ENCODE measurements at places on chromosomes 5 and 9.
A peak's percentile ranks its signal among the peaks of the same experiment; 100 is the strongest.

DNA sequence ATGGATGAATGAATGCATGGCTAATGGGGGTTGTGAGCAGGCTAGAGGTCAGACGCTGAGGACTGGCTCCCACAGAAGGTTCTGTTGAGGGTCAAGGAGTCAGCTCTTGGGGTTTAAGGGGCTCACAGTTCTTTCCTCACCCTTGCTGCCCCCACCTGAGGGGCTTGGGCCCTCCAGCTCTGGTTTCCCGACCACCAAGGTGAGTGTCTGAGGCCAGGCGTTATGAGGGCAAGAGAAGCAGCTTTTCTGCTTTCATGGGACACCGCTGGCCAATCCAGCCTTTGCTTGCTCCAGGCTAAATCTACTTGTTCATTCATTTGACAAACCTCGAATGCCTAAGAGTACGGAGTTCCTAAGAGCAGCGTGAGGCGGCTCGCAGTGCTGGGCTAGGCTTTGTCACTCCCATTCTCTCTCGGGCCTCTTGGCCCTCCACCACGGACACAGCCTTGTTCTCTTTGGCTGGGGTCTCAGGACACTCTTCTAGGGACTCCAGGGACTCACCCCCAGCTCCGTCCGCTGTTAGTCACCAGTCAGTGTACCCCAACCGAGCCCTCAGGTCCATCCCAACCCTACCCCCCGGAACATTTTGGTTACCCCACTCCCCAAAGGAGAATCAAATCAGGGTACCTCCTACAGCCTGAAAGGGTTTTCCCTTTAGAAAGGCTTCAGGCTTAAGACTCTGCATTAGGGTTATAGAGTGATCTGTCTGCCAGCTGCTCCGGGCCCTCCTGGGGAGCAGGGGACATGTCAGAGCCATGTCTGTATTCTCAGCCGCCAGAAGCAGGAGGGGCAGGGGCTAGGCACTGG, 210.1 kb upstream of the MVB12B start:
- no peak for DNase-seq

DNA sequence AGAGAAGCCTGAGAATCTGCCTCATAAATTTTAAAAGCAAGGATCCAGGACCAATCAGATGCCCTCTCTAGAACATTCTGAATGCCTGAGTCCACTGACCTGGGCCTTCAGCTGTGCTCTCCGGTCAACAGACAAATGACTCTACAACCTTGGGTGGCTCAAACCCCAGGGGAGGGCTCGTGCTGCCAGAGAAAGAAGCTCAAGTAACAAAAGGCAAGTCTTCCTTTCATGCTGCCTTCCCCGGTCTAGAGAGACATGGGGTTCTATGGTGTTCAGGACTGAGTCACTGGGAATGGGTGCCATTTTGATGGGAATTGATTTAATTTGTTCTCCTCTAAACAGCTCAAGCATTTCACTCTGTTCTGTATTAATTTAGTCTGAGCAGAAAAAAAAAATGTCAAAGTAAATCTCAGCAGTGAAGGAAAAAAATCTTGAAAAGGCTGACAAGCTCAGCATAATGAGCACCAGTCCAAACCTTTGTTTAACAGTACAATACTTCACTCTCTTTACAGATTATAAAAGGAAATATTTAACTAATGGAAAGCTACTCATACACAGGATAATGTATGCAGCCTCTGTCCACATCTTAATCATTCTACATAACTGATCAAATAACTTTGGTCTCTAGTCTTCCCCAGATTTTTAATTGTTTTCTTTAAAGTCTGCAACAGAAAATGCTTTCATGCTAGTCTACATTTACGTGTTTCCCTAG, 191.0 kb downstream of the GLIS3 start:
- DNase-seq = no peak

GRCh38 chr5:125202871-125203438, 456.5 kb upstream of the ZNF608 start:
- DNase-seq = no peak

- peak; percentile 26 for DNase-seq
Observed at GRCh38 chr9:132669319-132669697, 475 bp downstream of the DDX31 start.

- DNase-seq = no peak
Observed at GRCh38 chr5:173614591-173614990, 1.9 kb downstream of the BOD1 start.

DNA sequence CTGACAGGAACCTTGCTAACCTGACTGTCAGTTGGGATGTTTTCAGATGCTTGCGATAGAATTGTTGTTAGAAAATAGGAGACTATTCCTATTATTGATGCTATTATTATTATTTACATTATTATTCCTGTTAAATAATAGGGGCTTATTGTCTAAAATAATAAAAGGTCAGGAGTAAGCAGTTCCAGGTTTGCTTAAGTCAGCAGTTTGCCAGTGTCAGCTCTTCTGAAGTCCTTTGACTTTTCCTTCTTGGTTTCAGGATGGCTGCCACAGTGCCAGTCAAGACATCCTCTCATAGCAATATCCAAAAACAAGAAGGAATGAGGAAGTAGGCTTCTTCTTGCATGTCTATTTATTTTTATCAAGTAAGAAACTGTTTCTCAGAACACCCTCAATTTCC, 141.7 kb upstream of the MARCHF11 start:
- DNase-seq = no peak

DNA sequence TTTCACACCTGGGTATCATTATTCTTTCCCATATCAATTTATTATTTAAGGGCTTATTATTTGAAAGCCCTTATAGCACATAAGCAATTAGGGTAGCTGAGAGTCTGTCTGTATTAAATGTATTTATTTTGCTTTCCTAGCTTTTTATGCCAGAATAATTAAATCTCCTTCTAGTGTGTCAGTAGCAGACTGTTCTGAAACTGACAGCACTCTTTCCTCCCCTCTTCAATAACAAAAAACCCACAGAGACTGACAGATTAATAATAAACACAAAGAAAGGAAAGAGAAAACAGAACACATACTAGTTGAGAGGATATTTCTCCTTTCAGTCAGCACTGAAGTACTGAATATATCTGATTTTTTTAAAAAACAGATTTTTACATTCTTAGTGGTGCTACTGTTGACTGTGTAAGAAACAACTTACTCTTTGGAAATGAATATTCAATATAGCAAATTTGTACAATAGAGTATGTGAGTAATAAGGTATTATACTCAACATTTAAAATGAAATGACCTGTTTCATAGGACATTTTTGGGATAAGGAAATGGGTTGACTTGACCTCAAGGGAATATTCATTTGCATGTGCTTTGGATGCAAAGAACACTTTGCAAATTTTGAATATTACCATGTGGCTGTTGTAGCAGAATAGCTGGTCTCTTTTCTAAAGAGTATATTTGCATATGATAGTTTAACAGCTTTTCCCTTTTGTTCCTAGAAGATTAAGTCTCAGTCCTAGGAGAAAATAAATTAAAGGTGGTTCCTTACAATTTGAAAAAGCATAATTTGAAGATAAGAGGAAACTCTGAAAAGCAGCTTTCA, 208.3 kb downstream of the SPATA31D1 start:
- no peak for DNase-seq

DNA sequence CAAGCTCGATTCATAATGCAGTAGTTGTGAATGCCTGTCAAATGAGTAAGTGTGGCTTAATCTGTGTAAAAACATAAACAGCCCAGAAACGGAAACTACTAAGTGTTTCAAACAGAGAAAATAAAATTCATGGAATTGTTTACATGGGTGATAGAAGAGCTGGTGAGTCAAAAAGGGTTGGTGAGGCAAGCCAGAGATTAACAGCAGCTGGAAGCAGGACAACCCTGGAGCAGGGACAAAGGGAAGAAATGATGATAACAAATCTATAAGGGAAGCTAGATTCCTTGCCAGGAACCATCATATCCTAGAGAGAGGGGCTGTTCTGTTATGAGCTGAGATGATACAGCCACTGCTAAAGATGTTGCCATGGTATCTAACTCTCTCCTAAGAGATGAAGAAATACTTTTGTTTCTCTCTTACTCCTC, 18.0 kb upstream of the PRR16 start:
- peak; percentile 89 for DNase-seq

DNA sequence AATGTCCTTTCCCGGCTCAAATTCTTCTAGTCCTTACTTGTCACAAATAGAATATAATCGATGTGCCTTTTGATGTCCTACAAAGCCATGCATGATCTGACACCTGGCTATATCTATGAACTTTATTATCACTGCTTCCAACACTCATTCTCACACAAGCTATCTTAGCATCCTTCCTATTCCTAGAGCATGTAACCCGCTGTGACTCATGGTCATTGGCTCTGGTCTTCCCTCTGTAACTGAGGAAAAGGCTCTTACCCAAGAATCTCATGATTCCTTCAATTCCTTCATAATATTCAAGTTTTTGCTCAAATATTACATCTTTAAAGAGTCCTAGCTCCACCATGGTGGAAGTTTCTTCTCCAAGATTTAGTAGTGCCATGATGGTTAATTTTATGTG, 480.0 kb upstream of the PAPPA start:
- DNase-seq = no peak

GRCh38 chr5:173890195-173890991, 2.2 kb downstream of the CPEB4 start:
- peak; percentile 29 for DNase-seq

- peak; percentile 48 for DNase-seq
Observed at GRCh38 chr5:140041492-140042392, 1.4 kb downstream of the NRG2 start.

DNA sequence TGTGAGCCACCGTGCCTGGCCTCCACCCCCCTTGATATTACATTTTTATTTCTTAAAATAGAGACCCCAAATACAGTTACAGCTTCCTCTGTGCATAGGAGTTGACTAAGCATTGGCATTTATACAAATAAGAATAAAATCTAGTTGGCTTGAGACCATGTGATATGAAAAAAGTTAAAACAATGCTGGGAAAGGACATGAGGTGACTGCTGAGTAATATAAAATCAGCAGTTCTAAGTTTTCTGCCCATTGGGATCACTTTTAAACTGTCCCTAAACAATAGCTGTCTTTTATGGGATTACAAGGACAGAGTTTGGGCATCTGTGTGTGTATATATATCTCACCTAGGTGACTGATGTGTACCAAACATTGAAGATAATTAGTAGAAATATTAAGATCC, 96.6 kb downstream of the UBE2R2 start:
- no peak for DNase-seq

DNA sequence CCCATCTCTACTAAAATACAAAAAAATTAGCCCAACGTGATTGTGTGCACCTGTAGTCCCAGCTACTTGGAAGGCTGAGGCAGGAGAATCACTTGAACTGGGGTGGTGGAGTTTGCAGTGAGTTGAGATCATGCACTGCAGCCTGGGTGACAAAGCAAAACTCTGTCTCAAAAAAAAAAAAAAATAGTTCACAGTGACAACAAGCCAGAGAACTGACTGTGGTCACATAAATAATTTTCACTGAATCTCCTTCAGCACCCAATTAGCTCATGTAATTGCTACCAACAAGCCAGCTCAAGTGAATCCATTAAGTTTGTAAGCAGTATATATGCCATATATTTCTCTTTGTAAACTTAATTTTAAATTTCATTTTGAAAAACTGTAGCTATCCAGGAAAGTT, 14.5 kb upstream of the AFAP1L1 start:
- DNase-seq = no peak

GRCh38 chr5:133844836-133845235, 123.6 kb downstream of the C5orf15 start:
- no peak for DNase-seq

DNA sequence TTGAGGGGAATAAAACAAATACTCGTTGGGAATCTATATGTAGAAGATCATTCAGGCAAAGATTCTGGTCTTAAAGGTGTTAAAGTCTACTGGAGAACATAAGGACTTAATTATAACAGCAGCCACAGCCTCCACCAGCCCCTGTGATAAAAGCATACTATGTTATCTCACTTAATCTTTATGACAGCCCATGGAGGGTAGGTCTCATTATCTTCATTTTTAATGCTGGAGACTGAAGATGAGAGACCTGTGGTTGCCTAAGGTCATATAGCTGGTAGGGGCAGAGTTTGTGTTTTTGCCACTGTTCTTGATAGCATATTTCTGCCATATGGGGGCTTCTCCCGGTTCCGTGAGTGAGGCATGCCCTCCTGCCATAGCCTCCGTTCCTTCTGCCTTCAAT, 88.7 kb downstream of the TRIO start:
- DNase-seq = no peak

DNA sequence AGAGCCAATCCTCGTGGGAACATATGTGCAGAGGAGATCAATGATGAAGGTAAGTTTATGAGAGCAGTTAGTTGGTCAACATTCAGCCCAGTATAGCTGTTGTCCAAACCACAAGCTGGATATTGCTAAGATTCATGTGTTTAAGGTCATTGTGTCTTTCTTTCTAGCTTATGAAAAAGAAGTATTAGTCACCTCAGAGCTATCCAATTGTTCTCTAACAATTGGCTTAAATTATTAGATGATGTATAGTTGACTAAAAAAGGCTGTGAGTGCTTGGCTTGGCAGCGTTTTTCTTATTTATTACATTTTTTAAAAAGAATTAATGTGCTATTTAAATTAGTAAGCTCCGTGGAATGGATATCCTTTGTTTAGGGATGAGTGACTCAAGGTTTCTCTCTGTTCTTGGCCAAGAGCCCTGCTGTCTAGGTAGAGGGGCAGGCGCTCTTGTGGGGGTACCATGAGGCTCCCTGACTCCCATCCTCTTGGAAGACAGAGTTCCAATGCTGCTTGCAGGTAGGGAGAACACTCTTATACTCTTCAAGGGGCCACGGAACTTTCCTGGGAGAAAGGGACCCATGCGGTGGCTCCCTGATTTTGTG, 487.4 kb downstream of the IRX1 start:
- DNase-seq = peak; percentile 35

- DNase-seq = peak; percentile 50
Observed at GRCh38 chr5:11477786-11478185, 426.5 kb downstream of the CTNND2 start.

DNA sequence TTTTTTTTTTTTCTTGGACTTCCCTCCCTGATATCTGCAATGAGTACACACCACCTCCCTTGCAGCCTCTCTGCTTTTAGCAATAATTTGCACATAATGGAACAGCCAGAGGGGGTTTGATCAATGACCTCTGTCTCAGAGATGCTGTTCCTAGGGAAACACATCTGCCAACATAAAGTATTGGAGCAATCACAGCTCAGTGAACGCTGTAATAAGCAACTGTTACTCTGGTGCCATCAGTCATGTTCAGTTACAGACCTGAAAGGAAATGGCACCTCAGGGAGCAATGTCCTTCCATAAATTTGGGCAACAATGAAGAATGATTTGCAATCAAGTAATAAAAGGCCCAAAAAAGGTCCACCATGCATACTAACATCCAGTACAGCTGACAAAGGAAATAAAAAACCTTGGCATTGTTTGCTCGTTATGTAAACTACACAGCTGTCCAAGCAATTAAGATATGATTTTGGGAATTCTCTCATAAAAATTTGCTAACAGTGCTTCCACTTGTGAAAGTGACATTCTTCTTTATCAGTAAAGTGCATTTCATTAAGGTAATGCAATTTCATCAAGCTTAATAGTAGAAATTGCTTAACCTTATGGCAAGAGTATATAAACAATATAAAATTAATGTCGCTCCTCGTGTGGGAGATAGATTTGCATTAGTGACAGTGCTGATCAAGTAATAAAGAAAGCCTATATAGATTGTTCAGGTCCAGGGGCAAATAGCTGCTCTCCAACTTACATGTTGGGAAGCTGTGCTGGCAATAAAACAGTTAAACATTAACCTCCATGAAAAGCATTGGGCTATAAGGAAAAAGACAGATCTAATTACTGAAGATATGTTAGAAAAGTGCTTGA, 167.8 kb downstream of the RASEF start:
- no peak for DNase-seq

GRCh38 chr5:170440771-170441392, 51.7 kb upstream of the KCNMB1 start:
- DNase-seq = no peak

- DNase-seq = no peak
Observed at GRCh38 chr9:27090231-27090630, 18.8 kb upstream of the TEK start.

GRCh38 chr9:113454914-113455761, 8.4 kb upstream of the RGS3 start:
- peak; percentile 88 for DNase-seq

All from astrocyte of the spinal cord (primary cell).